PC-3 (cell line): ENCODE measurements at places on chromosomes 3 and 15.

DNA sequence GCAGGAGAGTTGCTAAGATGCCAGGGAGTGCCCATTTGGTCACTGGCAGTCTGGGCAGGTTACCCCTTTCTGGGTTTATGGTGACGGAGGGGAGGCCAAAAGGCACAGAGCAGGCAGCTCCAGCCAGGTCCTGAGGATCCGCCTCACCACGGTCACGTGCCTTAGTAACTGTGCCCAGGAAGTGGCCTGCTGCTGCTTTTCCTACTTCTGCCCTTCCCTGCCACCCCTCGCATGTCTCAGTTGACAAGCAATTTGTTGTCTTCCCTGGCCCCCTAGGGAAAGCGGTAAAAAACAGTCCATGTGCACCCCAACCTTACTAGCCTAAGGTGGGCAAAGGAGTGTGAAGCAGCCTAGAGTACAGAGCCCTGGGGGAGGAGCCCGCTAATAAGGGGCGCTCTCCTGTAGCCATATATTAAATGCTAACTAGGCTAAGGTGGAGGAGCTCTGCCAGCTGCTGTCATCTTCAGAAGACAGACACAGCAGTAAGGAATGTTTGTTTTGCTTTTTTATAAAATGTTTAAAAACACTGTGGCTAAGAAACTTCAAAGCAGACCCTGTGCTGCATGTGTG, 9.1 kb upstream of the LIPH start:
- H3K27me3 ChIP-seq = no peaks in the 10 kb centered on the region
- DNase-seq = no peak

DNA sequence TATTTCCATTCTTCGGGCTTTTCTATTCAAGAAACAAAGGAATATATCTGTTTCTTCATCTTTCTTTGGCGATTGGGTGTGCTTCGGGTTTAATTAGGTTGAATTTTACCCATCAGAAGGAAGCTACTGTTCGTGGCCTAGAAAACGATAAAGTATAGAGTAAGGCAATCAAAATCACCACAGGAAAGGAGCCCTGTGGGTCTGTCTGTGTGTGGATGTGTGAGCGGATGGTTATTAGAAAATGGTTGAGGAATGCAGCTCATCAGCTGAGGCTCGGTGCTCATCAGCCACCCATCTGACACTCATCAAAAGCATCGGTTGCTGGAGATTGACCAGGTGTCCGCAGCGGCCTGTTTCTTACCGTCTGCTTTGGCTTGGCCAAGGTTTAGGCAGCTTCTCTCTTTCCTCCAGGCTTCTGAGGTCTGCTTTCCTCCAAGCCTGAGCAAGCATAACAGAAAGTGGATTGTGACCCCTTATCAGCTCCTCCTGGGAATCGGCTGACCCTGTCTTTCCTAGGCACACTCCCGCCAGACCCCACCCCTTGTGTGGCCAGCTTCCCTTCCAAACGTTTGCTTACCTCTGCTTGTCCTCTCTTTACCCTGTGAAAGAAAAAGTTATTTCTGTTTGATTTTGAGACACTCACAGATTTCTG, 17.6 kb upstream of the ISLR start:
- H3K4me1 ChIP-seq = no peaks in the 10 kb centered on the region
- H3K27me3 ChIP-seq = no peaks in the 10 kb centered on the region
- H3K36me3 ChIP-seq = no peaks in the 10 kb centered on the region
- DNase-seq = no peak
- H3K4me3 ChIP-seq = no peak overlapping the region

DNA sequence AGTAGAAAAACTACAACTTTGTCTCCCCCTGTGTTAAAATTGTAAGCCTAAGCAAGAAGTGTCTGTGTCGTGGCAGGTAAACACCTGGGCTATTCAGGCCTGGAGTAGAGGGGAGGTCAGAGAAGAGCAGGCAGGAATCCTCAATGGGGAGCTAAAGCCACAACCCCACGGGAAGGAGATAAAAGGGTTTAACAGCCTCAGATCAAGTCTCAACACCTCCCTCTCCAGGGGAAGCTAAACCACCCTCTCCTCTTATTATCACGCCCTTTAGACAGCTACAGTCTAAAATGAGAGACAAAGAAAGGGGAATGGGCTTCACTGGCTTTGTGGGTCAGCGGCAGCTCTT, 11.6 kb downstream of the ETV5 start:
- no peak for DNase-seq
- H3K4me1 ChIP-seq = peaks cover 12% of the 10 kb centered on the region; the same call in 1 of the 2 replicates
- no peaks in the 10 kb centered on the region for H3K27me3 ChIP-seq
- H3K4me3 ChIP-seq = peak overlapping the region; percentile 56; the same call in 1 of the 2 replicates
- H3K27ac ChIP-seq = no peak overlapping the region

DNA sequence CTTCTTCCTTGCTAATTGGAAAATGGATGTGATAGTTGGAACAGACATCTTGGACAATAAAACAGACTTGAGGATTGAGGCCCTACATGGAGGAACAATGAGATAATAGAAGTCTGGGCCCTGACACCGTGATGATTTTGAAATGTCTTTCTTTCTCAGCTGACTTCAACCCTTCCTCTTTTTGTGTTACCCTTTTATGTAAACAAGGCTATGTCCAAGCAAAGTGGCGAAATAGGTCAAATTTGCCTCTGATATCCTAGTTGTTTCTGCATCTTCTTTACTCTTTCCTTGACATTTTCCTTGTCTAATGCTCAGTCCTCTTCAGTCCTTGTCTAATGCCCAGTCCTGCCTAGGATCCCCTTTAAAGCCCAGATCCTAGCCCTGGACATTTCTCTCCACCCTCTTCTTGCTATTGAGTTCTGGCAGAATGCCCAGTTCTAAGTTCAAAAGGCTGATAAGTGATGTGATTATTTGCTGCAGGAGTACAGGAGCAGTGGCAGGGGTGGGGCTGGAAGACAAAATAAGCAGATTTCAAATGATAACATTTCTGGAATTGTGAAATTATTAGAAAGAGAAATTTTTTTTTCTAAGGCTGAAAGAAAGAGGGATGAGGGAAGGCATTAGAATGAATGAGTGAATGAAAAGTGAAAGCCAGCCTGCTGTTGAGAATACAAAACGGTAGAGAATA, 6.5 kb upstream of the VPS8 start:
- no peak for DNase-seq
- H3K27ac ChIP-seq = no peak overlapping the region
- no peaks in the 10 kb centered on the region for H3K4me1 ChIP-seq
- no peaks in the 10 kb centered on the region for H3K36me3 ChIP-seq
- no peak overlapping the region for H3K4me3 ChIP-seq

GRCh38 chr3:101972430-101973162, 123.3 kb downstream of the NFKBIZ start:
- no peak for DNase-seq
- no peaks in the 10 kb centered on the region for H3K36me3 ChIP-seq
- no peaks in the 10 kb centered on the region for H3K4me1 ChIP-seq
- no peak overlapping the region for H3K27ac ChIP-seq
- no peaks in the 10 kb centered on the region for H3K27me3 ChIP-seq

GRCh38 chr15:100334905-100335304, 6.9 kb downstream of the ADAMTS17 start:
- H3K4me3 ChIP-seq = no peak overlapping the region
- H3K4me1 ChIP-seq = peaks cover 11% of the 10 kb centered on the region
- H3K36me3 ChIP-seq = no peaks in the 10 kb centered on the region
- no peak overlapping the region for H3K27ac ChIP-seq

GRCh38 chr3:177574222-177574856, 377.1 kb upstream of the TBL1XR1 start:
- no peak for DNase-seq
- H3K4me1 ChIP-seq = no peaks in the 10 kb centered on the region
- H3K27me3 ChIP-seq = no peaks in the 10 kb centered on the region
- H3K27ac ChIP-seq = no peak overlapping the region
- H3K36me3 ChIP-seq = no peaks in the 10 kb centered on the region

GRCh38 chr15:74174219-74174957, 878 bp downstream of the ISLR start:
- H3K4me1 ChIP-seq = peaks cover 22% of the 10 kb centered on the region
- H3K4me3 ChIP-seq = no peak overlapping the region
- no peaks in the 10 kb centered on the region for H3K36me3 ChIP-seq
- H3K27ac ChIP-seq = no peak overlapping the region
- H3K27me3 ChIP-seq = no peaks in the 10 kb centered on the region

- no peak overlapping the region for H3K4me3 ChIP-seq
- no peak overlapping the region for H3K27ac ChIP-seq
- no peaks in the 10 kb centered on the region for H3K27me3 ChIP-seq
- no peaks in the 10 kb centered on the region for H3K4me1 ChIP-seq
- H3K36me3 ChIP-seq = no peaks in the 10 kb centered on the region
Observed at GRCh38 chr3:66482018-66482404, 18.8 kb downstream of the LRIG1 start.

DNA sequence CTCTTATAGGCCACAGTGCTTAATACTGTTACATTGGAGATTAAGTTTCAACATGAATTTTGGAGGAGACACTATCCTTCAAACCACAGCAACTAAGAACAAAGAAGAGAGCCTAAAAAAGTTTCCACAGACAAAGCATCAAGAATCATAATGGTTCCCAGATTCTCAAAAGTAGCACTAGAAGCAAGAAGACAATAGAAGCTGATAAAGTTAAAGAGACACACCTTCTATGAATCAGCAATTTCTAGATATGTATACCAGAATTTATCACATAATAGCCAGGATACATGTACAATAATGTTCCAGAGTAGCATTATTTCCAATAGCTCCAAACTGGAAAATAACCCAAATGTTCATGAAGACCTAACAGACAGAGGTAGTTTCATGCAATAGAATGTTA, 12.2 kb downstream of the NKIRAS1 start:
- no peak for DNase-seq
- no peak overlapping the region for H3K27ac ChIP-seq
- no peaks in the 10 kb centered on the region for H3K4me1 ChIP-seq
- H3K4me3 ChIP-seq = no peak overlapping the region

- no peak overlapping the region for H3K4me3 ChIP-seq
- DNase-seq = no peak
- H3K4me1 ChIP-seq = peaks cover 35% of the 10 kb centered on the region
- H3K27ac ChIP-seq = no peak overlapping the region
- H3K36me3 ChIP-seq = no peaks in the 10 kb centered on the region
- H3K27me3 ChIP-seq = no peaks in the 10 kb centered on the region
Observed at GRCh38 chr3:171258316-171258715, 201.9 kb downstream of the TNIK start.

GRCh38 chr15:91268510-91268909, 168.5 kb downstream of the SV2B start:
- no peak for DNase-seq
- no peaks in the 10 kb centered on the region for H3K4me1 ChIP-seq
- peaks cover 15% of the 10 kb centered on the region; the same call in 1 of the 2 replicates for H3K27me3 ChIP-seq
- H3K4me3 ChIP-seq = no peak overlapping the region

DNA sequence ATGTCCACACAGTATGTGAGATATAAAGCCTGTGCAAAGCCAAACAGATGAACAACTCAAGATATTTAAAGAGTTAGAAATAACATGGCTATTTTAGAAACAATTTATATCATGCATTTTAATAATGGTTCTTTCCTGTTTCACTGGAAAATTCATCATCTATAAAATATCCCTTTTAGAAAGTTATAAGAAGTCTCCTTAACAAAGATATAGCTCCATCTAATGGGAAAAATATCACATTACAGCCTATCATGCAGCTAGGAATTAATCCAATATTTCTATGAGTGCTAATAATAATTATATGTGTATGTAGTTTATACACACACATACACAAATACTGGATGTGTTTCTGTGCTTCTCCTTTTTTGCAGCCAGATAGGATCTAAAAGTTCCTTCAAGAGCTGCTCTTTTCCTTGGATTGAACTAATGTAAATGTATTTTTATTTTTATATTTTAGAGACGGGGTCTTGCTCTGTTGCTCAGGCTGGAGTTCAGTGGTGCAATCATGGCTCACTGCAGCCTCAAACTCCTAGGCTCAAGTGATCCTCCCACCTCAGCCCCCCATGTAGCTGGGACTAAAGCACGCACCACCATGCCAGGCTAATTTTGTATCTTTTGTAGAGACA, 21.6 kb downstream of the RPL22L1 start:
- no peaks in the 10 kb centered on the region for H3K27me3 ChIP-seq
- DNase-seq = peak; percentile 75

DNA sequence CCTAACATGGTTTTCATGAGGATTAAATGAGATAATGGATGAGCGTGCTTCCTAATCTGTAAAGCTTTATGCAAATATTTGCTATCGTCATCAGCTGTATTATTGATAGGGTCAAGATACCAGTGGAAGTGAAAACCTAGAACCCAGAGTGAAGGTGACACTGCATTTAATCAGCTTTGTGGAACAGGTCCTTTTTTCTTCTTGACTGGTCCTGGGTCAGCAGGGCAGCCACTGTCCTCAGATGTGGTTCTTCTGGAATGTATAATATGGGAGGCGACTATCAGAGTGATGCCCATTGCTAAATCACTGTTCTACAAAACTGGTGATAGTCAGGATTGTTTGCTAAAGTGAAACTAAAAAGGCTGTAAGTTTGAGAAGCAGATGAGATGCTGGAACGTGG, 41.4 kb downstream of the SORD start:
- H3K27ac ChIP-seq = no peak overlapping the region
- peaks cover 5% of the 10 kb centered on the region for H3K36me3 ChIP-seq
- peak; percentile 18 for DNase-seq
- no peaks in the 10 kb centered on the region; the same call in 1 of the 2 replicates for H3K4me1 ChIP-seq
- H3K27me3 ChIP-seq = no peaks in the 10 kb centered on the region

- no peak overlapping the region for H3K27ac ChIP-seq
- no peak for DNase-seq
- H3K4me3 ChIP-seq = no peak overlapping the region
- no peaks in the 10 kb centered on the region for H3K4me1 ChIP-seq
- no peaks in the 10 kb centered on the region for H3K27me3 ChIP-seq
Observed at GRCh38 chr3:50972029-50972428, 297.3 kb downstream of the DOCK3 start.

- H3K4me3 ChIP-seq = no peak overlapping the region
- H3K27me3 ChIP-seq = no peaks in the 10 kb centered on the region
- H3K4me1 ChIP-seq = peaks cover 32% of the 10 kb centered on the region
- DNase-seq = peak; percentile 89
- H3K36me3 ChIP-seq = no peaks in the 10 kb centered on the region; the same call in 1 of the 2 replicates
Observed at GRCh38 chr3:50347187-50347813, 1.8 kb upstream of the ZMYND10 start.

DNA sequence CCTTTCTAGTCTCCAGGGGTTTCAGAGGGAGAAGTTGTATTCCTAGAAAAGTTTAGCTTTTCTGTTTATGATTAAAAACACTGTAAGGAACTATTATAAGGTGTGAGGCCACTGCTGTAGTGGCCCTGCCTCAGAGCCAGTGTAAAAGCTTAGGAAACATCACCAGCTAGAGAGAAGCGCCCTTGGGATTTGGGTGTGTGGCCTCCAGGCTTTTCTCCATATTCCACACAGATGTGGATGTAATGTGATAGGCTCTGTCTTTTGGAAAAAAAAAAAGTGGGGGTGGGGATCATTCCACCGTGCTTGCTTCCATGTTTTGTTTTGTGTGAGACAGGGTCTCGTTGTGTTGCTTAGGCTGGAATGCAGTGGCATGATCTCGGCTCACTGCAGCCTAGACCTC, 13.9 kb downstream of the SEC61A1 start:
- H3K4me3 ChIP-seq = no peak overlapping the region
- H3K27ac ChIP-seq = no peak overlapping the region
- H3K27me3 ChIP-seq = no peaks in the 10 kb centered on the region
- peaks cover 87% of the 10 kb centered on the region for H3K36me3 ChIP-seq
- DNase-seq = no peak

GRCh38 chr15:66872405-66872804, 170.4 kb downstream of the SMAD6 start:
- no peaks in the 10 kb centered on the region for H3K4me1 ChIP-seq
- no peaks in the 10 kb centered on the region for H3K27me3 ChIP-seq
- no peak for DNase-seq
- no peak overlapping the region for H3K4me3 ChIP-seq

- no peak overlapping the region for H3K4me3 ChIP-seq
- no peak overlapping the region for H3K27ac ChIP-seq
- H3K36me3 ChIP-seq = no peaks in the 10 kb centered on the region
- H3K4me1 ChIP-seq = no peaks in the 10 kb centered on the region
Observed at GRCh38 chr3:139418144-139418543, 28.7 kb upstream of the COPB2 start.

GRCh38 chr15:57555270-57555669, 36.4 kb upstream of the MYZAP start:
- no peak overlapping the region for H3K27ac ChIP-seq
- DNase-seq = no peak
- H3K27me3 ChIP-seq = no peaks in the 10 kb centered on the region
- H3K4me3 ChIP-seq = no peak overlapping the region
- no peaks in the 10 kb centered on the region for H3K36me3 ChIP-seq
